Body of pancreas (tissue), 4 donors: ENCODE measurements at places on chromosomes 7 and 10. TPM values are rescaled to one million over a fixed set of nuclear protein-coding genes. Genes with fewer than 3 reads are reported as not detected.

Gene ACSM6
- 0.52 TPM for total RNA-seq

Gene NUPR2
- total RNA-seq: not detected

DNA sequence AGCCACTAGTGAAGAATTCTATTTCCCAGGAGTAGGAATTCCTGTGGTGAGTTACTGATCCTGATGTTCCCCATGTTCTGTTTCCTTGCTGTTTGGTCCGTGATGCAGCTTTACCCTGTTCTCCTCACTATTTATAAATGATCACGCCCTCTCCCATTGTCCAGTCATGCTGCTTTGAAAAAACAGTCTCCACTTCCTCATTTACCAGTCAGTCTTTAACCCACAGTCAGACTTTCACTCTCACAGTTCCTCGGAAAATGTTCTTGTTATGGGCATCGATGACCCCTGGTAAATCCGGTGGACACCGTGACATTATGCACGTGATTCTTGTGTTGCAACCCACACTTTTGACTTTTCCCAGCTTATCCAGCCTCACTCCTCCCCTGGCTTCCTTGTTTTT is 14.4 kb downstream of the SCIN start:
- DNase-seq: no peak

Gene GJD4
- total RNA-seq: not detected

- DNase-seq: no peak
Observed at GRCh38 chr7:29839921-29840320, 33.6 kb downstream of the WIPF3 start.

DNA sequence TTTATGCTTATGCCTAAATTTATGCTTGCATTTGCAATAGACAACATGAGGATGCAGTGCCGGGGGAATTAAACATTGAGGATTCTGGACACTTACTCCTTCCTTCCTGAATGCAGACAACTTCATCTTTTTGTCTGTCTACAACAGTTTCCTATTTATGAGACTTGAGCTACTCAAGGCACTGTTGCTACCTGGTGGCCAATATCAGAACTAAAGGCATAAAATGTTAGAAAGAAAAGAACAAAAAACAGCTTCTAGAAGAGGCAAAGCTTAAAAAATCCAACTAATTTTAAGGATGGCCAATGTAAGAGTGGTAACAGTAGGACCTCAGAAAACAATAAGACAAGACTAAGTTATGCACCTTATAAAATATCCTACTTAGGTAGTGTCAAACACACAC is 144.5 kb upstream of the PTN start:
- no peak for DNase-seq

Gene ENTPD1
- 3.0 TPM for total RNA-seq
